ENCODE measurements at places on chromosomes 1 and 21.

DNA sequence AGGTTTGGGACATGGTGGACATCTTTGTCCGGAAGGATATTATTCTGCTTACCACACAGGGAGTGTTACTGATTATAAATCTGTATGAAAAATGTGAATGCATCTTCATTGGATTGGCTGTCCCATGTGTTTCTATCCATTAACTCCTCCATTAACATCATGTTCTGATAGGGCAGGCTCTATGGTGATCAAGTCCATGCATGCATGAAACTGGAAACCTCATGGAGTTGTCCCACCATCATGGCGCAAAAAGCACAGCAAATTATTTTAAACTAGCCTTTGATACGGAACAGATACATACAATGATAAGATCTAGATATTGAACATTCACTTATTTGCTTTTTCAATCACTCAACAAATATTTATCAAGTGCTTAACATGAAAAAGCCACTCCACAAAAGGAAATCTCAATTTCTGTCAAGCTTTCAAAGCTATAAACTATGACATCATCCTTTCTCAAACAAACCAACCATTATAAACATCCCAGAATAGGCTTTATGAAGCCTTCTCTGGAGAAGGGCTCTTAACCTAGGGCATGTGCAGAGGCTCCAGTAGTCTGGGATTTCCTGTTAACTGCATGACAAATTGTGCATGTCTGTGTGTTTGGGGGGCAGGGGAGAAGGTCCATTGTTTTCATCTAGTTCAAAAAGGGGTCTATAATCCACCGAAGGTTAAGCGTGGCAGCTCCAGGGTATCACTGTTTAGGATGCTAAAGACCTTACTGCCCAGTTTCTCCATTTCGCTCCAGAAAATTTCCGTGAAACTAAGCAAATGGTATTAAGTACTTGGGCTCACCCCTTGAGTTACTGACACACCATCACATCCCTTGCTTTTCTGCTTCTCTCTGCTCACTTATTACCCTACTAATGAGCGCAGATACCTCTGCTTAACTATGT is 46.1 kb downstream of the ADAMTS1 start:
- no peak for DNase-seq

GRCh38 chr1:3996846-3997705 is 97.0 kb upstream of the C1orf174 start:
- no peak for DNase-seq

GRCh38 chr1:176603696-176604095 is 140.7 kb downstream of the PAPPA2 start:
- no peak for DNase-seq

GRCh38 chr1:61504852-61505390 is 220.0 kb downstream of the TM2D1 start:
- no peak for DNase-seq

GRCh38 chr1:187838335-187839293 is 1009.9 kb downstream of the PLA2G4A start:
- no peak for DNase-seq

DNA sequence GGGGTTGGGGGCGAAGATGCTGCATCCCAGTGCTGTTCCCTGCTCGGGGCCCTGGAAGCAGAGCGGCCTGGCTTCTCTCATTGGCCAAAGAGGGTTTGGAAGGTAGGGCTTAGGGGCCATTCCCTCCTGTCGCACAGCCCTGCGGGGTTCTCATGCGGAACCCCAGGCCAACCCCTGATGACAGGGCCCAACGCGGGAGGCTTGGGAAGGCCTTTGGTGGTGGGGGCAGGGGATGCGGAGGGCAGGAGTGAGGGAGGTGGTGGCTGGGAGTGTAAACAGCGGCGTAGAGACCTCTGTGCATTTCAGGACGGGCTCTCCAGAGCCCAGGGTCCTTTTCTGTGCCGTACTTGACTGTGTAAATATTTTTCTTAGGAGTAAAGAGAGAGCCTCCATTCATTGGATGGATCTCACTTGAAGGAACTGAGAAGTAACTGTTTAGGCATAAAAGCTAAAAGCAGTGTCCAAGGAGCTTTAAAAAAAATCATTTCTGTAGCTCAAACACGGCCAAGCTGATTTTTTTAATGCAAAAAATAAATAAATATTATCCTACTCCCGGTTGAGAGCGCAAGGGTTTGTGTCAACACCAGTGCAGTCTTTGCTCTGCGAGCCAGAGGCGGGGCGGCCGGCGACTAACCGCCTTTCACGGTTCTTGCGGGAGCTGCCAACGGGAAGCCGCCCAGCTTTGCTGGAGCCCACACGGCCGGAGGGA is 169.1 kb downstream of the PRDM16 start:
- DNase-seq: peak; percentile 64

DNA sequence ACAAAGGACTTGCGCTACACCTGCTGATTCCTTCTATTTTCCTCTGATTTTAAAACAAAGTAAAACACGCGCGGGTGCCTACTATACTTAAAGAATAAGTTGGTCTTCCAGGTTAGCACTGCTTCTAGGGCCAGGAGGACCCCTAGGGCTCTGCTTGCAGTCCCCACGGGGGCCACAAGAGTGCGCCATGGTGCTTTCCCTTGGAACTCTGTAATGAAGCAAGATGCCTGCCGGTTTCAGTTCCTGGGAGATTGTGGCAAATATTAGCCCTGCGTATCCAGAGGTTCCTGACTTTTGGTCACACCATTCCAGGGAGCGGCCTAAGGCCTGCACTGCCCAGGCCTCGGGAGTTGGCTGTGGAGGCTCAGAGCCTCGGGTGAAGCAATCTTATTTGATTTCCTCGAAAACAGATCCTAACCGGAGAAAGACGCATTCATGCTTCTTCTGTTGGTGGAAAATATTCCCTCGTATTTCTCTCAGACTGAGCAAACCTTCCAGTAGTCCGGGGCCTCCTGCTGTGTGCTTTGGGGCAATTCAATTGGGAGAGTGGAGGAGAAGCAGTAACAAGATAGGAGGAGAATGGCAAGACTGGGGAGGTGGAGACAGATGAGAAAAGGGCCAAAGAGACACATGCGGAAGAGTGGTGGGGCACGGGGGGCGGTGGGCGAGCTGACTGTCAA is 25.3 kb downstream of the ADAM30 start:
- peak; percentile 84 for DNase-seq

DNA sequence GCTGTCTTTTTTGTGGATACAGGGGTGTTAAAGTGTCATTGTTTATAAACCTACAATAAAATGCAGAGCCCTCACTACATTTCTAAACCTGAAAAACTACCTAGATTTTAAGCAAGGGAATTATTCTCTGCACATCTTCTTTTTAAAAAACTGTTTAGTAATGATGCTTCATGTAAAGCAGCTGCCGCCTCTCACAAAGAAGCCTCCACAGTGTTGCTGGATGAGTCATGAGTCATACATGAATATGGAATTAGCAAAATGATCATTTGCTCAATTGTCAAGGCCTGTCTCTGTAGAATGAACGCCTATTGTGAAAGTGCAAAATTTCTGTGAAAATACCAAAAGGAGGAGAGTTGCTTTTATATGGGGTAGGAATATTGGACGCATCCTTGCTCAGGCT is 259.5 kb upstream of the CHRM3 start:
- DNase-seq: no peak

DNA sequence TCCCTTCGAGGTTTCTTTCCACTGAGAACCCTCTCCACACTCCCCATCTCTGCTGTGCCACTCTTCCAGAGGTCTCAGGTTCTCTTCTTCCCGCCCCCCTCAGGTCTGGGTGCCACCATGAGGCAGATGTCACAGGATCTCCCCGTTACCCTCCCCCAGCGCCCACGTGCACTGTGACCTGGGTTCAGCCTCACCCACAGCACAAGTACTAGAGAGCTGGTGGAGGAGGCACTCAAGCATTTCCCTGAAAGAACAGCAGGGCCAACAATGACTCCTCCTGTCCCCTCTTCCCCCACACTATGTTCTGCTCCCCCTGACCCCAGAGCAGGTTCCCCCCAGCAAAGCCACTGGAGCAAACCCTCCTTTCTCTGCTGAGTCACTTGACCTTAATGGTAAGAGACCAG is 14.3 kb downstream of the PLEKHA6 start:
- DNase-seq: no peak

GRCh38 chr1:171350594-171350993 is 36.6 kb downstream of the FMO4 start:
- DNase-seq: no peak

GRCh38 chr1:23915466-23915865 is 2.3 kb upstream of the CNR2 start:
- DNase-seq: no peak

DNA sequence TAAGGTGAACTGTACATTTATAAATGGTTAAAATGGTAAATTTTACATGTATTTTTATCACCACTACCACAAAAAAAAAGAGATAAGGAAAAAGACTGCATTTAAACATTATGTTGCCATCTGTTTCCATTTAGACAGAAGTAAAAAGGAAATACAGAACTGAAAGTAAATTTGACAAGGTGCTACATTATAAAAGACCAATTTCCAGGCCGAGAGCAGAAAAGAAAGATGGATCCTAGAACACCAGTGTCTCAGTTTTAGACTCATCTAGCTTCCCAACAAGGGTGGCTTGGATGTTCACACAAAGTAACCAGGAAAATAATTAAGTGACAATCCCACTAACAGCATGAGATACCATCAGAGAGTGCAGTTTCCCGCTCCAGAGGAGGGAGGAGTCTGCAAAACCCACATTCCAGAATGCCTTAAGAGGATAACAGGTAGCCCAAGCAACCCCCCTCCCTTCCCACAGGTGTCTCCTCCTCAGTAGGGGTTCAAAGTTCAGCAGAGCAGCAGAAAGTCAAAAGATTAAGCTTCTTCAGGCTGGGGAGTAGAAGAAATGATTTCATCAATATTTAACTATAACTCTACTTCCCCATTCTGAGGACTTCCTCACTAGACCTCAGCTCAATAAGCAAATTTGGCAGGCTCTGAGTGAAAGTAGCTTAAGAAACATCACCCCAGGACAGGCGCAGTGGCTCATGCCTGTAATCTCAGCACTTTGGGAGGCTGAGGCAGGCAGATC is 11.8 kb downstream of the TPM3 start:
- DNase-seq: no peak

GRCh38 chr1:50812346-50812745 is 147.7 kb downstream of the FAF1 start:
- DNase-seq: no peak

DNA sequence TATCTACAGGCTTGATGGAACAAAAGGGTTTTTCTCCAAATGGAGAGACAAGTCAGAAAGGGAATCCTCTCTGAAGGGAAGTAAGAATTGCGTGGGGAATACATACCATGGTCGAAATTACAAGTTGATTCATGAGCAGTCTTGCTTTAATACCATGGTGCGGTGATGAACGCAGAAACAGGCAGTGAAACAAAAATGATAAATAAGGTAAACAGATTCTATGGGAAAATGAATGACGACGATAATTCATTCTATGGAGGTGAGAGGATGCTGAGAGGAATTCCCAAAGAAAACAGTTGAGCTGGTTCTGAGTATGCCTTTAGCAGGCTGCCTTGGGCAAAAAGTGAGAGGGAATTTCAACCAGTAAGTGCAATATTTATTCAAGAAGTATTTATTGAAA is 209.4 kb upstream of the RUNX1 start:
- no peak for DNase-seq

DNA sequence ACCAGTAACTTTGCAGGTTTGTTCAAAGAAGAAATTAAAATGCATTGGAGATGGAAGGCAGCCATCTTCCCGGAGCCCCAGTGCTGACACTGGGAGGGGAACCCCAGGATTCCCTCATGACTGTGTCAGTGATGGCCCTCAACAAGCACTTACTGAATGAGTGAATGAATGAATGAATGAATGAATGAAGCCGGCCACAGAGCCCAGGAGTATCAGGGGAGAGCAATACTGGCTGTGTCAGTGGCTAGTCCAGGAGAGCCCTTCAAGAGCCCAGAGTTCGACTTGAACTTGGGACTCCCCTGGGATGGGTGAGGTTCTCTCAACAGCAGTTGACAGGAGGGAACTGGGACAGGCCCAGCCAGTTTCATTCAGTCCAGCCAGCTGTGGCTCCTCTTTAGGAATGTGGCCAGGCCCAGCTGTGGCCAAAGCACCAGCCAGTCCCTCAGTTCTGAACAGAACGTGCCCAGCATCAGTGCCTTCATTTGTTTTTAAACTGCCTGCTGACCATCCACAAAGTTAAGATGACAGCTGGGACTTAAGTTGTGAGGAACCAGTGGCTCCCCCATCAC is 9.2 kb upstream of the ERG start:
- DNase-seq: no peak

- no peak for DNase-seq
These were observed 494.2 kb downstream of the NEGR1 start for GRCh38 chr1:71788113-71788512.

DNA sequence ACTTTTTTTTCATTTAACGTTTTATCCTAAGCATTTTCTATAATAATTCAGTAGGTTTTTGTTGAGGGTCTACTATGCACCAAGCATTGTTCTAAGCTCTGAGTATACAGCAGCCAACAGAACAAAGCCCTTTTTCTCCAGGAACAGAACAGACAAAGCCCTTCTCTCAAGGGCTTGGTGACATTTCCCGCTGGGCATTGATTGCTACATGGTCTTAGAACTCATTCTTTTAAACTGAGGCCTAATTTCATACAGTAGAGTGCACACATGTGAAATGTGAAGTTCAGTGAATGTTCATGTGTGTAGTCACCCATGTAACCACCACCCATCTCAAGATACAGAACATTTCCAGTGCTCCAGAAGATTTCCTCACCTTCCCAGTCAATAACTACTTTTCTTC is 15.2 kb upstream of the PDIK1L start:
- no peak for DNase-seq

DNA sequence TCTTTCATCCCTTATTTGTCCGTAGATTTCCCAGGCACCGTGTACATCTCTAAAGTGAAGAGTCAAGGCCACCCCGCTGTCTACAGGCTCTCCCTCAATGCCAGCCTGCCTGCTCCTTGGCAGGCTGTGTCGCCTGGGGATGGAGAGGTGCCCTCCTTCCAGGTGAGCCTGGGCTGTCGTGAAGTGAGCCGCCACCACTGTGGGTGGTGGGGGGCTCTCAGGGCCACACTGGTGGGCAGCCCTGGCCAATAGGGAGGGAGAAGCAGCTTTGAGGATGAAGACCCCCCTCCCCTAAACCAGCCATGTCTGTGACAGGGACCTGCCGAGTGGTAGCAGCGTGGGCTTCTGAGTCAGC is 46.2 kb downstream of the DISP3 start:
- DNase-seq: no peak

DNA sequence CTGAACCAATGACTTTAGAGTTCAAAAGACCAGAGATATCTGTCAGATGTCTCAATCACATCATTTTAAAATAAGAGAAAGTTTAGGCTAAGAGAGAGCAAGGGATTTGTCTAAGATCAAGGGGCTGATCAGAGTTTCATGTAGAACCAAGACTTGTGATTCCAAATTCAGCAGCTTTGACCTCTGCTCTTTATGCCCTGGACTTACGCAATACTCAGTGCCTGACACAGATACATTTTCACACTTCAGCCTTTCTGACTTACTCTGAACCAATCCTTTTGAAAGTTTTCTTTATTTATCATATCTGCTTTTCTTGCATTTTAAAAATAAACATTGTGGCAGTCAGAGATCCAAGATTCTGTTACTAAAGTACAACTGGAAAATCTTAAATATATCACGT is 428.0 kb downstream of the PLPP3 start:
- DNase-seq: no peak

- no peak for DNase-seq
These were observed 8.5 kb downstream of the GGPS1 start for GRCh38 chr1:235336903-235337302.

GRCh38 chr1:41954533-41954944 is 35.8 kb upstream of the HIVEP3 start:
- DNase-seq: no peak

- no peak for DNase-seq
These were observed 18.1 kb upstream of the ENAH start for GRCh38 chr1:225670806-225671733.
